Testis (tissue), 5 donors: ENCODE measurements at places on chromosomes 3 and 15. TPM values are rescaled to one million over a fixed set of nuclear protein-coding genes. Genes with fewer than 3 reads are reported as not detected.

GRCh38 chr15:90240856-90241255, 6.8 kb downstream of the GDPGP1 start:
- DNase-seq, result no peak

DNA sequence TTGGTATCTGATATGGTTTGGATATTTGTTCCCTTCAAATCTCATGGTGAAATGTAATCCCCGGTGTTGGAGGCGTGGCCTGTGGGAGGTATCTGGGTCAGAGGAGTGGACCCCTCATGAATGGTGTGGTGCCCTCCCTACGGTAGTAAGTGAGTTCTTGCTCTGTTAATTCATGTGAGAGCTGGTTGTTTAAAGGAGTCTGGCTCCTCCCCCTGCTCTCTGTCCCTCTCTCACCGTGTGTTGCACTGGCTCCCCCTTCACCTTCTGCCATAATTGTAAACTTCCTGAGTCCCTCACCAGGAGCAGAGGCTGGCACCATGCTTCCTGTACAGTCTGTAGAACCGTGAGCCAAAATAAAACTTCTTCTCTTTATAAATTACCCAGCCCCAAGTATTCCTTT, 246.9 kb upstream of the AGTR1 start:
- peak; percentile 12 for DNase-seq

The TP63 gene
- total RNA-seq, result 6.0 TPM

The STT3B gene
- 140 TPM for total RNA-seq

DNA sequence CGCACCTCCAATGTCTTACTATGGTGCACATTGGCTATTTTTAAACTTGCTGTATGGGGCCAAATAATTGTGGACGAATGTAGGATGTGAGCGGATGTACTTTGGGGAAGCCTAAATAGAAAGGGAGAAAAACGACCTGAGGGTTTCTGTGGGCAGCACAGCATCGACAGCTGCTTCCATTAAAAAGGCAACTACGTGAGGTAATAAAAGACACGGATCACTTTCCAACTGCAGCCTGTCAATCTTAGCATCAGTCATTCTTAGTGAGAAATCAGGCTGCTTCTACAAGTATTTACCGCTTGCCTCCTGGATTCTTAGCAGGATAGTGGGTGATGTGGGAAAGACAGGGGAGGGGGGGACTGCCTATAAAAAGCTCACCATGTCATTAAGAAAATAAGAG, 186.7 kb upstream of the SLC2A2 start:
- no peak for DNase-seq

- no peak for DNase-seq
Measured at GRCh38 chr3:64566859-64567258, 120.9 kb downstream of the ADAMTS9 start.

GRCh38 chr3:85298032-85298431, 339.2 kb downstream of the CADM2 start:
- no peak for DNase-seq

DNA sequence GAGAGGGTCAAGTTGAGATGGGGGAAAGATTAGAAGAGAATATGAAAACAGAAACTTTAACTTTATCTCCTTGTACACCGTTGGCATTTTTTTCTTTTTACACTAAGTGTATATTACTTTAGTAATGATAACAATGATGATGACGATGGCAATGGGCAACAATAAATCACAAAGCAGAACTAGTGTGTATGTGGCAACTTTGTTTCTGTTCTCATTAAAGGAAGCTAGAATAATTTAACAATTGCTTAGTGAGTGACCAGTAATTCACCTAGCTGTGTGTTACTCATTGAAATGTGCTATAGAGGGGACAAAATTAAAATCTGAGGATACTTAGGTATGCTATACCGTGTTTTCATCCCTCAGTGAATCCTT, 318.5 kb upstream of the TBL1XR1 start:
- no peak for DNase-seq

- DNase-seq, result no peak
Measured at GRCh38 chr15:22954326-22954725, 25.8 kb downstream of the CYFIP1 start.

- DNase-seq, result no peak
Measured at GRCh38 chr3:25803833-25804232, 13.9 kb downstream of the OXSM start.

DNA sequence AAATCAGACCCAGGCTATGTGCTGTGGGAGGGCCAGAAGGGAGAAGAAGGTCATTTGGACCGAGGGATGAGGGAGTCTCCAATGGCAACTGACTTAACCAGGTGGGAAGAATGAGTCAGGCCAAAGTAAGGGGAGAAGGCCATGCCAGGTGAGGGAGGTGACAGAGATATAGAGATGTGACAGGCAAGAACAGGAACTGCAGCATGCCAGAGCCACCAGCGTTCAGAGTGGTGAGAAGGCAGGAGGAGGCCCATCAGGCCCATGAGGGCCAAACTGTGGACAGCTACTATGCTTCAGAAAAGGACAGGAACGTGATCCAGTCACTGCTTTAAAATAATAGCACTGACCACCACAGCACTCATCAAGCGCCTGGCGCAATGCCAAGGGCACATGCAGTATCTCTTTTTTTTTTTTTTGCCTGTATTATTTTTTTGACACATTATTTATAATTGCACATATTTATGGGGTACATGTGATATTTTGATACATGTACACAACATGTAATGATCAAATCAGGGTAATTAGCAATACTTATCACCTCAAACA, 154.3 kb upstream of the IGF1R start:
- DNase-seq, result no peak

DNA sequence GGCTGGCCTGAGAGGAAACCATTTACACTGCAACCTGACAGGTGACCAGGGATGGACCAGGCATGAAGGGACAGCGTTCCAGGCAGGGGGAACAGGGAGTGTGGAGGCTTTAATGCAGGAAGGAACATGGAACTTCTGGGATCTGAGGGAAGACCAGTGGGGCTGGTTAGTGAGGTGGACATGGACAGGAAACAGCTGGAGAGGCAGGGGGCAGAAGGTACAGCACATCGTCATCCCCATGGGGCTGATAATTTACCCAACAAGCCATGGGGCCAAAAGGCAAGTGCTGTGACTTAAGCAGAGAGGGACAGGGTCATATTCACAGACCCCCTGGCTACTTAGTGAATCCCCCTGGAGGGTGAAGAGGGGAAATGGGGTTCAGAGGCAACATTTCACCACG, 77.0 kb upstream of the LARS2 start:
- no peak for DNase-seq

The ELL3 gene
- total RNA-seq, result 16.9 TPM

- DNase-seq, result no peak
Measured at GRCh38 chr3:156687023-156687422, 12.6 kb downstream of the TIPARP start.
